ENCODE measurements at places on chromosomes 16 and 17.

DNA sequence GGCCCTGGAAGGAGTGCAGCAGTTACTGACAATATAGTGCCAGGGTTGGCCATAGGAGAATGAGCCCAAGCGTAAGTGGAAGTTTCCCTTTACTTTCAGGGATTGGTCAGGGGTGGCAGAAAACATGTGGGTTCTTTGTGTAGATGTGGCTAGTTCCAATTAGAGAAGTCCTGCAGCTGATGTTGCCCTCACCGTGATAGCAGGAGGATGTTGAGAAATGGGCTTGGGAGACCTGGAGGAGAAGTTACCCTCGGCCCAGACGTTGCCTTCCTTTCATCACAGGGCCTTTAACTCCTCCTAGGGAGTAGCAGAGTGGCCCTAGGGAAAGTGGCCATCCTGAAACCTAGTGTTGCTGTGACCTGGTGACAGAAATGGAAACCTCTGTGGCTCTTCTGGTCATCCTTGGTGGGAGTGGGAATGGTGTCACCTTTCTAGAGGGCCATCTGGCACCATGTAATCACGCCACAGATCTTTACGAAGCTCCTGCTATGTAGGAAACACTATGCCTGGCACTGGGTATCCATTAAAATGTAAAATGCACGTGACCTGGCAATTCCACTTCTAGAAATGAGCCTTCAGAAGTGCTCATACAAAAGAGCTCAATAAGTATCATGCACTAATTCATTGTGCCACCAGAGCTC is 6.7 kb downstream of the TMEM92 start:
- no peak for DNase-seq

- no peak for DNase-seq
Observed at GRCh38 chr17:68306819-68307218, 15.5 kb downstream of the ARSG start.

DNA sequence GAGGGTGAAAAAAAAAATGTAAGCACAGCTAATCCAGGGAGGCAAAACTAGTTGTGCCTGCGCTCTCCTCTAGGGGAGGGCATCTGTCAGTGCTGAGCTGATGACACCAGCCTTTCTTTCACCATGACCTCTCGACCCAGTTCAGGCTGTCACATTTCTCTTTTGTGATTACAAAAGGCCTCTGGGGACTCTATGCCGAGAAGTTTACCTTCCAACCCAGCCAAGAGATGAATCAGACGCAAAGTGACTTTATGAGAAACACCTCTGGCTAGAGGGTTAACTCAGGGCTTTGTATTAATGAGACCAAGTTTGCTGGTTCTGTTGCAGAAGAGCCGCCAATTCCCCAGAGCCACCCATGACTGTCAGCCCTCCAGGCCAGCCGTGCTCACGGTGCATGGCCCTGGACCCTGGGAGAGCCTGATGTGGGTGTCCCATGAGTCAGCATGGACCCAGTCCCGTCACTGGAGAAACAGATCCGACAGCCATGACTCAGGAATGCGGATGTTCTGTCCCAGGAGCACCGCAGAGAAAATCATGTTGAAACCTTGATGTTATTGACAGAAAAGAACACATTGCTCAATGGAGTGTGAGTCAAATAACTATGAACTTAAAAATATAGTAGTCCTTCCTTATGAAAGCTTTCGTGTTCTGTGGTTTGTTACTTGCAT is 437.2 kb downstream of the HS3ST3B1 start:
- no peak for DNase-seq

- no peak for DNase-seq
Observed at GRCh38 chr16:58276346-58276951, 18.4 kb downstream of the PRSS54 start.

- no peak for DNase-seq
Observed at GRCh38 chr17:69678206-69678605, 263.7 kb downstream of the MAP2K6 start.

GRCh38 chr16:66614161-66614802 is 9.8 kb downstream of the CMTM3 start:
- no peak for DNase-seq

DNA sequence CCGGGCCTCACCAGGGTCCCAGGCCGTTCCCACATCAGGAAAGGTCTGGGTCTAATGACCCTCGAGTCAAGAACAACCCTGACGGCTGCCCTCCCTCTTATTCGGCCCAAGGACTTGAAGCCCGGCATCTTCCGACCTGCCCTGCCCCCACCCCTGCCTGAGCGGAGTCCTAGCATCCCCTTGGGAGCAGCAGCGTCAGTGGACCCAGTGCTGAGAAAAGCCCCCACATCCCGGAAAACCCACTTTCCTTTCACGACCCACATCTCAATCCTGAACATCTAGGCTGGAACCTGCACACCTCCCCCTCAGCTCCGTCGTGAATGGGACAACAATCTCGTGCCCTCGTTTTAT is 769 bp downstream of the TMEM88 start:
- DNase-seq: no peak

DNA sequence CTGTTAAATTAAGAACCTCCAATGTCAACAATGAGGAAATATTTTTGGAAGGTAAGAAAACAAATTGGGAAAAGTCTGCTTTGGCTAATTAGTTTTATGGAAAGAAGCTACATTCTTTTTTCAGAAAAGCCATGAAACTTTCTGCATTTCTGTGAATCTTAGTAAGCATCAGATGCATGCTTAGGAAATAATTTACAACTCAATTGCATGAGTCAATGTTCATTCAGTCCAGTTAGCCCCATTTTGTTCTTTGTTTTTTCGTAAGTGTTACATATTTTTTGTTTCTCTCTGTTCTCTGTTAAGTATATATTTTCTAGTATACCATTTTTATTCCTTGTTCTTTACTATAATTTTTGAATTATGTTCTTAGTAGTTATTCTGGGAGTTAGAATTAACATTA is 195.2 kb upstream of the KIF2B start:
- no peak for DNase-seq

GRCh38 chr17:73902416-73903181 is 258.4 kb upstream of the SDK2 start:
- peak; percentile 83 for DNase-seq

DNA sequence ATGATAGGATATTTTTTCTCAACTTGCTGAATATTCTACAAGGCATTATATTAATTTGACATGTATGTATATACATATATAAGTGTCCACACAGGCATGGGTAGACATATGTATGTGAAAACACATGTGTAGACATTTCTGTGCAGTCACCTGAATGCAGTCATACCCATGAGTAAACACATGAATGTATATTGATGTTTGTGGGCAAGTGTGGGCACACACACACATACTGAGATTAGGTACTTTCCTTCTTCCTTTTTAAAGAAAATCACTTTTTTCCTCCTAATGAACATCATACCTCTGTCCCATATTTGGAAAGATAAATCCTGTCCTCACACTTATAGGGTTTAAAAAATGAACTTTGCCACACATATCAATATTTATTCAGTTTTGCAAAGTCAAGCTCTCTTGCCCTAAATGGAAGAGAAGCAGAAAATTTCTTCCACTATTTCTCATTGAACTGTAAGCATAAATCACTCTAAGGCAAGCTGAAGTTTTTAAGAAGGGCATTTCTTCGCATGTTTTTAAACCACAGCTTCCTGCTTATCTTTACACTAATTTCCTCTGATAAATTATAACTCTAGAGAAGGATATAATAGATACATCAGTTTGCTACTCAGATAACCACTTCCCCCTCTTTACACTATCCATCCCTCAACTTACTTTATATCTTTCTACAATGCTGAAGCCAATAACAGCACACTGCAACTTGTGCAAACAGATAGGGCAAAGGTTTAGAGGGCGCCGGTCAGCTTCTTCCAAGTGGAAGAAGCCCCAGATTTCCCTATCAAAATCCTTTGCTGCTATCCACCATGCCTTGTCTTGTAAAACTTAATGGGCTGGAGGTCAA is 49.6 kb upstream of the LRRC37A3 start:
- DNase-seq: no peak

DNA sequence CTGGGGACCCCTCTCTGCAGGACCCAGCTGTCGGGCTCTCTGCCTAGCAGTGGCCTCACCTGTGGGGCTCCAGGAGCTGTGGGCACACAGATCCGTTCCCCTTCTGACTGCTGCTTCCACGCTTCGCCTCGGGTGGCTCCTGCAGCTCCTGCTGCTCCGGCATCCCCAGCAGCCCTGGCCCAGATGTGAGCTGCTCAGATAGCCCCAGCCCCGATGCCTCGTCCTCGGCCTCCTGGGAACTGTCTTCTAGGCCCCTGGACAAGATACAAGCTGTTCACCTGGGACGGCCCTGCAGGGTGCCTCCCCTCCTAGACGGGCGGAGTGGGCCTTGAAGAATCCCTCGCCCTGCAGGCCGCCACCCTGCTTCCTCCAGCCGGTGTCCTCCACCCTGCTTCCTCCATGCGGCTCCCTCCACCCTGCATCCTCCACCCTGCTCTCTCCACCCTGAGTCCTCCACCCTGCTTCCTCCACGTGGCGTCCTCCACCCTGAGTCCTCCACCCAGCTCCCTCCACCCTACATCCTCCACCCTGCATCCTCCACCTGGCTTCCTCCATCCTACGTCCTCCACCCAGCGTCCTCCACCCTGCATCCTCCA is 11.0 kb downstream of the EMC6 start:
- DNase-seq: no peak

- no peak for DNase-seq
Observed at GRCh38 chr17:21573961-21574610, 118.2 kb upstream of the KCNJ18 start.

Measured in NCI-H774 (cell line).